ENCODE measurements at places on chromosomes 5 and 9.

DNA sequence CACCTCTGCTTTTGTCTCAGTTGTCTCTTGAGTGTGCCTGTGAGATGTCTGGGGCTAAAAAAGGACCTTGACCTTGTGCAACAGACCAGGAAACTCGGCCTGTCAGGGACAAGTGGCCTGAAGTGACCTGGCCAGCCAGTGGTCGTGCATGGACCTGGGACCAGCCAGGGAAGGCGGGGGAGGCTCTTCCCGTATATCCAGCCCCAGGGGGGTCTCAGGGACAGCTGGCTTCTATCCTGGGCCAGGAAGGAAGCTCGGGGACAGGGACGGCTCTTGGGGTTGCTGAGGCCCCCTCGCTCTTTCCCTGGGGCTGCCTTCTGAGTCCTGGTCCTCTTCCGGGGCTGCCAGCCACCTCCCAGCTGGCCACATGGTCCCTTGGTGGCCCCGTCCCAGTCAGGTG lies 3.2 kb upstream of the ADAMTSL2 start:
- no peak for DNase-seq

DNA sequence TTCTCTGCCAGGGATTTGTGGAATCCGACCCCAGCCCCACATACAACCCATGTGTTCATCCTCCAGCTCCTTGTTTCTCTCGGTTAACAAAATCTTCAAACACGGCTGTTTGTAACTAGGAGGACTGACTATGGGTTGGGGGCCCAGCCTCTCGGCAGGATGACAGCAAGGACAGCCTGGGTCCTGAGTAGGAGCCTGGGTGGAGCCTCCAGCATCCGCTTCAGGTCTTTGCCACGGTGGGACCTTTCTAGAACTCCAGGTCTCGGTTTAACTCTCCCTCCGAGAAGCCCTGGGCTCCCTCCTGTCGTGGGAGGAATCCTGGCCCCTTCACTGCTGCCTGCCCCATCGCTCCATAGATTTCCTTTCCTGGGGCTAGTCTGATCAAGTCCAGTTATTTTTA lies 248.5 kb downstream of the PBX3 start:
- no peak for DNase-seq

DNA sequence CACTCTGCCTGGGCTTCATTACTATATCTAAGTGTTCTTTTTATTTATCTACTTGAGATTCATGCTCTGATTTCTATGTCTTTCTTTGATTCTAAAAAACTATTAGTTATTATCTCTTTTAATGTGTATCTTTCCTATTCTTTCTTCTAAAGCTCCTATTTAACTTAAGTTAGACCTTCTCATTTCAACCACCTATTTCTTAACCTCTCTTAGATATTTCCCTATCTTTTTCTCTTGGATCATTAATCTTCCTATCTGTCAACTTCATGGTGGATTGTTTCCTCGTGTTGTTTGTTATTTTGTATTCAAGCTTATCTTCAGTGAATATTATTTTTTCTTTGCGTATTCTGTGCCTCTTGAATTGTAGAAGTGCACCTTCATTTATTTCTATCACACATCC lies 202.1 kb downstream of the ADAMTS6 start:
- DNase-seq: no peak

GRCh38 chr9:35828716-35829083 lies at the start of gene FAM221B:
Gene FAM221B (minus strand): TSS chr9:35828732. CDS start chr9:35826161, 2,571 bp downstream.
- DNase-seq: no peak

Measured in stimulated activated CD8-positive, alpha-beta memory T cell treated with anti-CD3 and anti-CD28 coated beads, Interleukin-4, amount 100 ng/mL, for 4 hours (primary cell).